AG04449 (cell line): ENCODE measurements at places on chromosomes 13 and 19.

GRCh38 chr13:95174517-95174916 lies 126.7 kb downstream of the ABCC4 start:
- no peak for DNase-seq

GRCh38 chr19:39469567-39469966 lies 11.1 kb upstream of the TIMM50 start:
- DNase-seq, result no peak

DNA sequence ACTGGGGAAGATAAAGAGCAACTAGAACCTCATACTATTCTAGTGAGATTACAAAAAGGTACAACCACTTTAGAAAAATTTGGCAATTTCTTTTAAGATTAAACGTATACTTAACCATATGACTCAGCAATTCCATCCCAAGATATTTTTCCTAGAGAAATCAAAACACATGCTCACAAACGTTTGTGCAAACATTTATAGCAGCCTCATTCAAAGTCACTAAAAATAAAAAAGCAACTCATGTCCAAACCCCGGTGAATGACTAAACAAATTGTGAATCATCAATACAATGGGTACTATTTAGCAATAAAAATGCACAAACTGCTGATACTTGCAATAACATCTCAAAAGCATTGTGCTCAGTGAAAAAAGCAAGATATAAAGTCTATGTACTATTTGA lies 121.5 kb downstream of the FRY start:
- peak; percentile 19 for DNase-seq

- no peak for DNase-seq
Measured at GRCh38 chr13:99636728-99637353, 135.6 kb downstream of the TM9SF2 start.

GRCh38 chr13:90995614-90996013 lies 351.9 kb upstream of the MIR17HG start:
- DNase-seq, result no peak
